PC-3 (cell line): ENCODE measurements at places on chromosomes 6 and 20. TPM values are rescaled to one million over a fixed set of nuclear protein-coding genes. Genes with fewer than 3 reads are reported as not detected.

GRCh38 chr20:64225828-64226598 lies 29.5 kb upstream of the PCMTD2 start:
- H3K4me1 ChIP-seq, result no peaks in the 10 kb centered on the region
- no peak overlapping the region for H3K27ac ChIP-seq
- no peak for DNase-seq
- no peak overlapping the region for H3K4me3 ChIP-seq

DNA sequence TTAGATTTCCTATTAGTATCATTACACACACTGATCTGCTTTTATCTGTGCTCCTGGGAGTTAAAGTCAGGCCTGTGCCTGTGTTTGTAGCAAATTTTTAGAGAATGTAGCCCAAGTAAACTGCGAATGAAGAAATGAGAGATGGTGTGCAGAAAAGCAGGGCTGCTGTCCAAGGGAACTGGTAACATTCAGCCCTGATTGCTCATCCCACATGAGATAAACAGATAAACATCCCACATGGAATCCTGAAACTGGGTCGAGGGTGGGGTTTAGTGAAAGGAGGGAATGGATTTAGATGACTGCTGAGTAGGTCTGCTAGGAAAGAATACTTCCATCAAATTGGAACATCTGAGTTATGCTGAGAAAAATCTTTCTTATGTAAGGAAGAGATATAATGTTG lies 69.1 kb downstream of the GRIK2 start:
- H3K27ac ChIP-seq, result no peak overlapping the region
- H3K4me1 ChIP-seq, result no peaks in the 10 kb centered on the region
- H3K4me3 ChIP-seq, result no peak overlapping the region
- no peaks in the 10 kb centered on the region for H3K27me3 ChIP-seq

- DNase-seq, result peak; percentile 90
- no peaks in the 10 kb centered on the region for H3K36me3 ChIP-seq
- H3K27me3 ChIP-seq, result no peaks in the 10 kb centered on the region
Observed at GRCh38 chr6:2353412-2354137, 108.2 kb upstream of the GMDS start.

DNA sequence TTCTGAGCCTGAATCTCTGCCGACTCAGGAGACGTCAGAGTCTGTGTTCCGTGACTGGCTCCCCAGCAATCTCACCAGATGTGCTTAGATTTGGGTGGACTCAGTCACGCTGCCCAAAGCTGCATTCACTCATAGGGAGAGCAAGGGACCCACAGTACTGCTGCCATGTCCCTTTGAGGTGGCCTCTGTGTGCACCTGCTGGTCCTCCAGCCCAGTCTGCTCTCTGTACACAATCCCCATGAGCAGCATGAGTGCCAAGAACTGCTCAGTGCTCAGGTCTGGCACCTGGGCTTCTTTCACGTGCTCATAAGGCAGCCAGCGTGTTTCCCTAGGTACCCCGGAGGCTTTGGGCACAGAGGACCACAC lies 44.2 kb upstream of the TIAM2 start:
- H3K4me1 ChIP-seq, result no peaks in the 10 kb centered on the region
- H3K36me3 ChIP-seq, result no peaks in the 10 kb centered on the region
- no peaks in the 10 kb centered on the region for H3K27me3 ChIP-seq
- no peak overlapping the region for H3K27ac ChIP-seq
- no peak overlapping the region for H3K4me3 ChIP-seq

- H3K4me1 ChIP-seq, result no peaks in the 10 kb centered on the region
- DNase-seq, result no peak
- no peak overlapping the region for H3K4me3 ChIP-seq
- no peak overlapping the region for H3K27ac ChIP-seq
- no peaks in the 10 kb centered on the region for H3K27me3 ChIP-seq
Observed at GRCh38 chr6:95292011-95292410, 285.3 kb upstream of the MANEA start.

- no peaks in the 10 kb centered on the region for H3K36me3 ChIP-seq
- no peak within 1 kb of the TSS for H3K27ac ChIP-seq
- no peaks in the 10 kb centered on the region for H3K4me1 ChIP-seq
- DNase-seq, result no peak
Observed at GRCh38 chr20:9838378-9839295, at the start of gene PAK5. PAK5 (minus strand) TSS chr20:9839076; CDS start chr20:9644328, 194,748 bp downstream.

DNA sequence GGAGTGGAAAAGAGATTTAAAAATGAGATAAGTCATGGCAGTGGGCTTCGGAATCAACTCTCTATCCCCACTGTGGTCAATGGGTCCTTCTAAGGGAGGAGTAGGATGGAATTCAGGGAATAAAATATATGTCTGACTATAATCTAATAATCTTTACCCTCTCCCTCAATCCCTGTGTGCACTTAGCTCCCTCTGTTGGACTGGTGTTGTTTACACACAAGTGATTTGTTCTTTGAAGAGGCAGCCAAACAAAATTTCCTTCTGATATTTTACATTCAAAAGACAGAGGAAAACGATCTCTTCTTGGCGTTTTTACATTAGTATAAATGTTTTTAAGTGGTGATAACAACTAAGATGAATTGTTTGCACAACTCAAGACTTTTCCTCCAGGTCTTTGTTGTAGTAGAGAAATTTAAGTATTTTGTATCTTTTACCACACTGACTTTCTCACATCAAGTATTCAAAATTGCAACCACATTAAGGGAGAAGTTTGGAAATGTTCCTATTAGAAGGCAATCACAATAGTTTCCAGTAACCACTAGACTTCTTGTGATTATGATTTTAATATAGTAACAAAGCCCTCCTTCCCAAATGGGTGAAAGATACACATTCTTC lies 317.8 kb downstream of the CENPW start:
- DNase-seq, result peak; percentile 58
- H3K27ac ChIP-seq, result no peak overlapping the region
- H3K4me1 ChIP-seq, result no peaks in the 10 kb centered on the region
- H3K36me3 ChIP-seq, result no peaks in the 10 kb centered on the region

DNA sequence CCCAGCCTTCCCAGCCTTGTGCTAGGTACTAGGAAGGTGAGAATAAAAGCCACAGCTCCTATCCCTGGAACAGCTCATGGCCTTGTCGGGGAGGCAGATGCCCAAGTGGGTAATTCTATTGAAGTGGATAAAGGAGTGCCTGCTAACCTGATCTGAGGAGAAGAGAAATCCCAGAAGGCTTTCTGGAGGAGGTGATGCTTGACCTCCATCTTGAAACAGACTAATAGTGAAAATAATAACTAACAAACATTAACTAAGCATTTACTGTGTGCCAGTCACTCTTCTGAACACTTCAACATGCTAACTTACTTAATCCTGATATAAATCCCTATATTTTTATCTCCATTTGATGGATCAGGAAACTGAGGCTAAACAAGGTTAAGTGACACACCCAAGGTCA lies 493.2 kb upstream of the CHD6 start:
- DNase-seq, result no peak
- H3K4me1 ChIP-seq, result no peaks in the 10 kb centered on the region
- no peaks in the 10 kb centered on the region for H3K36me3 ChIP-seq
- no peak overlapping the region for H3K27ac ChIP-seq
- H3K4me3 ChIP-seq, result no peak overlapping the region

DNA sequence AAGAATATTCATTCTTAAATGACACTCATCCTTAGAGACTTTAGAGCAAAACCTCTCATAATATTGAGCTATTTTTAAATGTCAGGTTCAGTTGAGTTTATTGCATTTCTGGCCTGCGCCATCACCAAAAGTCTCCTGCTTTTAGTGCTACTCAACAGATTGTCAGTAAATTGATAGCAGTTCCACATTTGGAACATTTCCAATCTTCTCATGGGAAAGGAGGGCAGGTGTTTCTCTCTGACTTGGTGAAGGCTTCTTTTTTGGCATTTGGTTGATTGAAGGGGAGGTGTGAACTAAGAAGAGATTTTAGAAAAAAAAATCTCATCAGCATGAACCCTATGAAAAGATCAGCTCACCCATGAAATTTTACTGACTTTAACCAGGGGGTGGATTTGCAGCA lies 125.9 kb upstream of the INSM1 start:
- no peak overlapping the region for H3K27ac ChIP-seq
- H3K27me3 ChIP-seq, result peaks cover 49% of the 10 kb centered on the region
- no peaks in the 10 kb centered on the region for H3K36me3 ChIP-seq
- no peak overlapping the region for H3K4me3 ChIP-seq
- H3K4me1 ChIP-seq, result no peaks in the 10 kb centered on the region

- H3K4me3 ChIP-seq, result peak overlapping the region; percentile 85
- H3K36me3 ChIP-seq, result no peaks in the 10 kb centered on the region
- peak; percentile 78 for DNase-seq
- peaks cover 8% of the 10 kb centered on the region for H3K4me1 ChIP-seq
- H3K27ac ChIP-seq, result peak overlapping the region; percentile 82
Observed at GRCh38 chr6:26205625-26206574, 118.7 kb downstream of the HFE start.

DNA sequence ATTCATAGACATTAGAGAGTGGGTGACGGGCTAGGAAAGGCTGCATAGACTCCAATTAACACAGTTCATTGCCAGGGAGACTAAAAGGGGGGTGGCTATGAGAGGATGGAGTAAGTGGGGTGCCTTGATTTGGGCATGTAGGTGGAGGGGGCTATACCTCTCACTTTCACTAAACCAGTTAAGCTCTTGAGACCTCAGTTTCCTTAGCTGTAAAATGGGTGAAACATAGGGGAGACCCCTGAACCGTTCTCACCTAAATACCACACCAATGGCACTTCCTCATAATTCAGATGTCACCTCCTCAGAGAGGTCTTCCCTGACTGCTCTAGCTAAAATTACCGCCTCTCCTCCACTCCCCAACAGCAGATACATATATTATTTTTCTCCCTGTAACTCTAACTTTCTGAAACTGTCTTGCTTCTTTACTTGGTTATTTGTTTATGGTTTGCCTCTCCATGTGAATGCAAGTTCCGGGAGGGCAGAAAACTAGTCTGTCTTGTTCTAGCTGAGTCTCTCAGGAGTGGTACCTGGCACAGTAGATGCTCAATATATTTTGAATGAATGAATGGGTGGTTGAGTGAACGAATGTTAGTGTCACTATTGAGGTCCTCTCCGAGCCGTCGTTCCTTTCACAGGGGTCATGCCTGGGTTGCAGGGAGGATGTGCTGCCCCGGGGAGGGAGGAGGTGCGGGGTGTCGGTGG lies 615 bp upstream of the EYA2 start:
- peaks cover 79% of the 10 kb centered on the region for H3K27me3 ChIP-seq
- peak; percentile 29 for DNase-seq
- H3K4me1 ChIP-seq, result no peaks in the 10 kb centered on the region; the same call in 1 of the 2 replicates
- H3K4me3 ChIP-seq, result no peak overlapping the region

DNA sequence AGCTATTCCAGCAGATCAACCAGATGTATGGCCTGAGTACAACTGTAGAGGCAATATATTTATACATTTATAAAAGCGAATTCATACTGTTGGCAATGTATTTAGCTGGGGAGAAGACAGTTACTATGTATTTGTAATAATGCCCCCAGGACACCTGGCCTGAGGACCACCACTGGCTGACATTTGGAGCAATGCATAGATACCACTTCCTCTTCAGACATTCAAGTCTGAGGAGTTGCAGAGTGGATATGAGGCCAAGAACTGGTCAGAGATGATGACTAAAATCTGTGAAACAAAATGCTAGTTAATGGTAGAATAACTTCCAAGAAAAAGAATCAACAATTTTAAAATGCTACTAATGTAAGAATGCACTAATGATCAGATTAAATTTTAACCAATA lies 462.3 kb downstream of the CDC5L start:
- no peak overlapping the region for H3K27ac ChIP-seq
- H3K36me3 ChIP-seq, result no peaks in the 10 kb centered on the region
- H3K27me3 ChIP-seq, result no peaks in the 10 kb centered on the region
- H3K4me3 ChIP-seq, result no peak overlapping the region
- DNase-seq, result no peak

DNA sequence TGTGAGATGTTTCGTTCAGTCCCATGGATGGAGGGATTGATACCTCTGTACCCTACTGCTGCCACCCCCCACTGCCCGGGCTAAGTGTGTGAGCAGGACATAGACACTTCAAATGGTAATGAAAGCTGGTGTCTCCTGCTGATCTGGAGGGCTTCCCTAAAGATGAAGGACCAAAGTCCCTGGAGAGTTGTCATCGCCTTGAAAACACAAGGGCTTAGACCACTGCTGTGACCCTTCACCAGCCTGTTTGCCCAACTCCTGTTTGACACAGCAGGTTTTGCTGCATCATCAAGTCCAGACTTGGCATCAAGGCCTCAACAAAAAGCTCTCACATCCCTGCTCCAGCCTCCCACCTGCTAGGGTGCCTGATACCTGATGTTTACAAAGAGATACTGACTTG lies 57.9 kb upstream of the FAM8A1 start:
- no peaks in the 10 kb centered on the region for H3K27me3 ChIP-seq
- H3K36me3 ChIP-seq, result peaks cover 21% of the 10 kb centered on the region
- DNase-seq, result no peak

The TREML2 gene
- not detected in 2 replicates for total RNA-seq

The L3MBTL1 gene
- 9.9 and 20.7 TPM in 2 replicates for total RNA-seq

The DLL1 gene
- total RNA-seq, result 0.84 and 1.2 TPM in 2 replicates

The CCDC167 gene
- 54.1 and 56.9 TPM in 2 replicates for total RNA-seq
